Stimulated activated CD8-positive, alpha-beta memory T cell treated with anti-CD3 and anti-CD28 coated beads, Interleukin-7, amount 100 ng/mL, for 4 hours (primary cell): ENCODE measurements at places on chromosomes 6 and 20.

- no peak for DNase-seq
These were observed 9.7 kb downstream of the LINC00237 start for GRCh38 chr20:21096321-21097043.

DNA sequence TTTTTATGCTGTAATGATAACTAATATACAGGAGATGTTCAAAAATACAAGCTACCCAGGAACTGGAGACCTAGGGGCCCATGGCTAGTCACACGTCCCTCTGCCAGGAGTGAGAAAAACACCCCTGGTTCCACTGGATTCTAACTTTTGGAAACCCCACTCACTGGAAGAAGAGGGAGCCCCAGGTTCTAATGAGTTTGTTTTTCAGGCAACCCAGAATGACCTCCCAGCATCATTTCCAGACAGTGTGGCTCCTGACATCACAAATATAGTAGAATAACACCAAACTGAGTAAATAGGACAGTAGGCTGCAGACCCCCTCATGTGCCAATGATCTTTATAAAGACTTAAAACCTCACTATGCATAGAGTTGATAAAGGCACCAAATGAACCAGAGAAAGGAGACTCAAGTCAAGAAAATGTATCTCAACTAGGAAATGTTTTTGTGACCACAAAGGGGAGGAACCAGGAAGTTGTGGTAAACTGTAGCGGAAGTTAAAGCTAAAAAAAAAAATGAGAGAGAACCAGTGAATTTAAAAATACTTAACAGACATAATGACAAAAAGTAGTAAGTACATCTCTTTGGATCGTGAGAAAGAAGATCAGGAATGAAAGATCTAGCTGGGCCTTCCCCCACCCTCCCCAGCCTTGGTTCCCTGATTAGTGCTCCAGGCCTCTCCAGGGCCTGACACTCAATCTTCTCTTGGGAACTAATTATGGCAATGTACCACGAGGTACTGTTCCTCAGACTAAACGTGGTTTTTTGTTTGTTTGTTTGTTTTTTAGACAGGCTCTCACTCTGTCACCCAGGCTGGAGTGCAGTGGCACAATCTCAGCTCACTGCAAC is 19.8 kb downstream of the HLA-E start:
- DNase-seq: no peak

- DNase-seq: no peak
These were observed 188.0 kb upstream of the SLC24A3 start for GRCh38 chr20:19024296-19025035.

GRCh38 chr6:33414592-33415271 is 3.2 kb downstream of the CUTA start:
- no peak for DNase-seq

GRCh38 chr6:26205625-26206574 is 118.7 kb downstream of the HFE start:
- DNase-seq: no peak

- no peak for DNase-seq
These were observed 191.2 kb upstream of the PDE10A start for GRCh38 chr6:165854061-165854862.
